ENCODE measurements at places on chromosomes 16 and 17.

DNA sequence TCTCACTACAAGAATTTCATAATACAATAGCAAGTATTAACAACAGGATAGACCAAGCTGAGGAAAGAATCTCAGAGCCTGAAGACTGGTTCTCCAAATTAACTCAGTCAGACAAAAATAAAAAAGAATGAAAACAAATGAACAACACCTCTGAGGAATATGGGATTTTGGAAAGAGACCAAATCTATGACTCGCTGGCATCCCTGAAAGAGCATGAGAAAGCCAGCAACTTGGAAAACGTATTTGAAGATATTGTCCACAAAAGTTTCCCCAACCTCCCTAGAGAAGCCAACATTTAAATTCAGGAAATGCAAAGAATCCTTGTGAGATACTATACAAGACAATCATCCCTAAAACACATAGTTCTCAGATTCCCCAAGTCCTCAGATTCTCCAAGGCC, 20.9 kb downstream of the NLRP1 start:
- no peak for DNase-seq

GRCh38 chr17:5527601-5528250, 41.4 kb downstream of the MIS12 start:
- no peak for DNase-seq

DNA sequence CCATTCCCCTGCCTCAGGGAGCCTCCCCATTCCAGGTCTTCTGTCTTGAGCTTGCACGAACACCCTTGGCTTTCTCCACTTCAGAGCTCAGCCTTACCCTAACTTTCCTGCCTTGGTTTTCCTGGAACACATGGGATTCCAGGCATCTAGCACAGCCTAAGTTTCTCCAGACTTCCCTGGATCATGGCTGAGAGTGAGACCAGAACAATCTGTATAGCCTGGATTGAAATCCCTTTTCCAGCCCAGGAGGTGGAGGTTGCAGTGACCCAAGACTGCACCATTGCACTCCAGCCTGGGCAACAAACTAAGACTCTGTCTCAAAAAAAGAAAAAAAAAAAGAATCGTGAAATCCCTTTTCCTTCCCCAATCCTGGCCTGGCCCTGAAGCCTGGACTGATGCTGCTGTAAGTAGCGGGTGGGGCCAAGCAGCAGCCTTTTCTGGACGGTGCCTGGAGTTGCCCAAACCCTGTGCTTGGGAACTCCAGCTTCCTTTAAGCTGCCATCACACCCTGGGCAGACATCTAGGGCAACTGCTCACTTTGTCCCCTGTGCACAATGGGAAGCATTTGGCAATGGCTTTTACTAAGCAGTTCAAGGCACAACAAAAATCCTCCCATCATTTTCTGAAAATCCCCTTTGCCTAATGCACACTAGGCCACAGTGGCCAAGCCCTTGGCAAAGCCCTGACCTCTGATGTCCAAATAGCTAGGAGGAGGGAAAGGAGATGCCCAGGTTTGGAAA, 12.0 kb upstream of the SLC16A5 start:
- DNase-seq = no peak

GRCh38 chr16:27728691-27729090, 178.7 kb downstream of the KATNIP start:
- DNase-seq = no peak

GRCh38 chr16:4373909-4374742, 2.5 kb downstream of the VASN start:
- no peak for DNase-seq

- DNase-seq = no peak
Measured at GRCh38 chr16:17072104-17072503, 398.7 kb downstream of the XYLT1 start.

DNA sequence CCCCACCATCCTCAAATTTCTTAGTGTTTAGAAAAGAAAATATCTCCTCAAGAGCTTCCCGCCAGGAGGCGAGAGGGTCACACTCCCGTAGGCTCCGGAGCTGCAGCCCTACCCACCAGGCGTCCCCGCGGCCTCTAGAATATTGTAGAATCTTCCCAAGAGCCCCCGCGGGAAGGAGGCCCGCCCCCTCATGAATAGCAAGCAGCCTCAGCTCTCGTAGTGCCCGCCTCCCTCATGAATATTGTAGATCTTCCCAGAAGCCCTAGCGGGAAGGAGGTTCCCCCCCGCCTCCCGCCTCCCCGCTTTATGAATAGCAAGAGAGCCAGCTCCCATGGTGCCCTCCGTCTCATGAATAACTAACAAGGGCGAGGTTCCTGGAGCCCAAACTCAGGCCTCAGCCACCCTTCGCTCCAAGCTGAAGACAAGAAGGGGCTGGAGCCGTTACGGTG, at the start of gene FBXO47:
Gene FBXO47 (minus strand): TSS at position 114 of the 449 bp plus-strand sequence. CDS start 4,378 bp downstream, outside the sequence.
- no peak for DNase-seq

DNA sequence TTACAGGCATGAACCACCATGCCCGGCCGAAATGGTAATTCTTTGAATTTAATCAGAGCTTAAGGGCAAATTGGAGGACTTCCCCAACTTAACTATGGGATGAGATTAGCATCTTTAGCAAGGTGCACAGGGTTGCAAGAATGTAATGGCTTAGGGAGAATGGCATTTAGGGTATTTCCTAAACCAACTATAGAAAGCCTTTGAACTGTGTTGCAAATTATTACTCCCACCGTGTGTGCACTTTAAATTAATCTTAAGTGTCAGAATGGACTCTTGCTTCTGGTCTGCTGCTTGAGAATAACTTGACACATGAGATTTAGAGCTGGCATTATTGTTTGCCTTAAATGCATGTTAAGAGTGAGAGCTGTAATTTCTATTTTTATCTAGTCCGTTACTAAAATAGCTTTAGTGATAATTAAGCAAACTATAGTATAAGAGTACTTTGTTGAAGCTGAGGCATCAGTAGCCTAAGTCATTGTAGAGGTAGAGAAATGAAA, 59.8 kb downstream of the TUBD1 start:
- no peak for DNase-seq

DNA sequence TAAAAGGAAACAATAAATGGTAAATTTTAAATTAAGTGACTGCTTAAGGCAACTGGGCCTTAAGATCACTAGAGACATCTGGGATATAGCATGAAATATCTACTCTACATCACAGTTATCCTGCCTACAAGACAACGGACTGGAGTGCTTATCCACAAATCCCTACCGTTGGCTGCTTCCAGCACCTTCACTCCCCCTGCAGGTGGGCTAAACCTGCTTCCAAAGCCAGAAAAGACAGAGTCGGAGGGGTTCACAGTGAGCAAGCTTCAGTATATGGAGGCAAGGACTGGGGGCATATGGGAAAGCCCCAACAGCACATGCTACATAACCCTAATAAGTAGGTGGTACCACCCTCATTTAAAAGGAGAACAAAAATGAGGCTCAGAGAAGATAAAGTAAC, 45.3 kb downstream of the GRIN2A start:
- no peak for DNase-seq

- DNase-seq = no peak
Measured at GRCh38 chr17:19660219-19660870, 11.8 kb downstream of the ALDH3A2 start.

- DNase-seq = no peak
Measured at GRCh38 chr16:87971933-87972332, 20.7 kb downstream of the BANP start.

GRCh38 chr17:7930841-7931631, 710 bp downstream of the TRAPPC1 start:
- DNase-seq = no peak

DNA sequence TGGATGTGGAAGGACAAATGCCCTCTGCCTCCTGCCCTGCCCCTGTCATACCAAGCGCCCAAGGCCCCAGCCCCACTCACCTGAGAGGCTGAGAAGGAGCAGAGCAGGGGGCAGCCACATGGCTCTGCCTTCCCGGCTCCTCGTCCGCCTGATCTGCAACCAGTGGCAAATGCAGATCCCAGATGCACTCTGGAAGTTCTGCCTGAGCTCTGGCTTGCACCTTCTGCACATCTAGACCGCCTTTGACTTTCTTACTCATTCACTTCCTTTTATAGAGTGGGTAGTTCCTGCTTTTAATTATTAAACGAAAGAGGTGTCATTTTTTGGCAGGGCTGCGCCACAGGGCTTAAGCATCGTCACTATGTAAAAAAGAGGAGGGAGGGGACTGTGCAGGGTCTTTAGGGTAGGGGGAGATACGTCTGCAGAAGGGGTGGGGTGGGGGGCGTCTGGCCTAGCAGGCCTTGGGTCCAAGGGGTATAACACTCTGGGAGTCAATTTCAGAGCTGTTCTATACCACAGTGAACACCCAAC, at the start of gene CD300LB:
Gene CD300LB (minus strand): TSS at position 245 of the 531 bp plus-strand sequence. CDS start 125 bp downstream, at position 120.
- DNase-seq = no peak

DNA sequence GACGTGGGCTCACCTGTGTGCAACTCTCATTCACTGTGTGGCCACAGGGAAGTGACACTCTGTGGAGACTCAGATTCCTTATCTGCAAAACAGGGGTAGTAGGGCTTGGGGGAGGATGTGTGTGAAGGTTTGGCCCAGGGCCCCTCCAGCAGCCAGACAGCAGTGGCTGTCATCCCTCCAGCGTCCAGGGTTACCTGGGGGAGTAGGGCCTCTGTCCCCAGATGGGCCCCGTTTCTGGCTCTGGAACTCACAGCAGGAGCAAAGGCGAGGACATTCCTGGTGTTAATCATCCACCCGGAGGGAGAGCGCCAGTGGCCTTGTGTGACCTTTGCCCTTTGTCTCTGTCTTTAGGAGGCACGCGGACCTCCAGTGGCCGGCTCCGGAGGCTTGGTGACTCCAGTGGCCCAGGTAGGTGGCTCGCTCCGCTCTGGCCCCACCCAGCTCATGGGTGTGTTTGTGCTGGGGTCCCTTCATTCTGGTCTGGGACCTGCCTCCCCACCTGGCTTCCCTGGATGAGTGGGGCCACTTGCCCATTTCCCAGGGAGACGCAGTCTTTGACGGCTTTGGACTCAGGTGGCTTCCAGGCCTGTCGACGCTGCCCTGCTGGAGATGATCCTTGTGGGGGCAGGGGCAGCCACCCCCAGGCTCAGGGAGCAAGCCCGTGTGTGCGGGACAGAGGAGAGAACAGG, 166.2 kb downstream of the SEC14L1 start:
- DNase-seq = no peak

- DNase-seq = no peak
Measured at GRCh38 chr17:45363498-45363897, 46.7 kb upstream of the MAP3K14 start.

DNA sequence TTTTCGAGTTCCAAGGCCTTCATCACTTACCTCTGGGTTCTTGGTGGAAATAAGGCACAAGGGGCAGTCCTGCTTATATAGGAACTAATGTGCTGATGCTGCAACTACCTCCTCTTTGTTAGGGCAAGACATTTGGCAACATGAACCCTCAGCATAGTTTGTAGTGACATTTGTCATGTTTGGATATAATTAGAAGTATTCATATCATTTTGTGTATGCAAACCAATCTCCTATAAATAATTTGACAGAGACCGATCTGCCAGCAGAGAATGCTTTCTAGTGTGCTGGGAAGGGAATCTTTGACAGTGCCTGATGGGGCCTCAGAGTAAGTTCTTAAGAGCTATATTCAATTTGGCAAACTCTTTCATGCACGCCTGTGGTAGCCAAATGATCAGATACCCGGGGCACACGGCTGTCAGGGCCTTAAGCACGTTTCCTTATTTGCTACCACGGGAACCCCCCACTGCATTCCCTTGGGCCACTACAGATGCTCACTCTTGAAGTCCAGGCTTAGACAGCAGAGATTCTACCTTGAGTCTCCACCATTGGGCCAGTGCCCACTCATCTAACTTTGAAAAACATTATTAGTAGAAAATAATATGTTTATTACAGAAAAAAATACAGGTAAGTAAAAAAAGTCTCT, at the start of gene MYH8:
Gene MYH8 (minus strand): TSS at position 51 of the 643 bp plus-strand sequence. CDS start 1,723 bp downstream, outside the sequence.
- DNase-seq = no peak

DNA sequence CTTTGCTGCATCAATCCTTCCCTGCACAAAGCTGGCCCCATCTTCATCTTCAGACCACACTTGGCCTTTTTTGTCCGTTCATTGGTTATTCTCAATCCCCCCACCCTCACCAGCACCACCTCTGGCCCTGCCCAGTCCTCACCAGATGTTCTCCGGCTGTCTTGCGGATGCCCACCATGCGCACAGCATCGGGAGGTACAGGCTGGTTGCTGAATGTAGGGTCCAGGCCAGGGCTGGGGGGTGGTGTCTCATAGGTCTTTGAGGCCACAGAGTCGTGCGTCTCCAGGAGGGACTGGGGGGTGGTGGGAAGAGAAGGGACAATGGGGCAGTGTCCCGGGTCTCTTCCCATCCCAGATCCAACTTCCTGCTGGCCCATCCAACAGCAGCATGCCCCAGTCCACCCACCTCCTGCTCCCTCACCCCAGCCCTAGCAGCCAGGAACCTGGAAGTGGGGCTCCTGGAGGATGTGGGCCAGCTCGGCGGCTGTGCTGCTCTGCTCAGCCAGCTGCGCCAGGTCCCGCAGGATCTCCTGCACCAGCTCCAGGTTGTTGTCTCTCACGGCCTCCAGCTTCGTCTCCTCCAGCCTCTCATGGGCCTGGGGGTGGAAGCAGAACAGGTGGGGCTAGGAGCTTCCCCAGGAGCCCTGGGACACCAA, 24.4 kb downstream of the MPP2 start:
- DNase-seq = no peak

DNA sequence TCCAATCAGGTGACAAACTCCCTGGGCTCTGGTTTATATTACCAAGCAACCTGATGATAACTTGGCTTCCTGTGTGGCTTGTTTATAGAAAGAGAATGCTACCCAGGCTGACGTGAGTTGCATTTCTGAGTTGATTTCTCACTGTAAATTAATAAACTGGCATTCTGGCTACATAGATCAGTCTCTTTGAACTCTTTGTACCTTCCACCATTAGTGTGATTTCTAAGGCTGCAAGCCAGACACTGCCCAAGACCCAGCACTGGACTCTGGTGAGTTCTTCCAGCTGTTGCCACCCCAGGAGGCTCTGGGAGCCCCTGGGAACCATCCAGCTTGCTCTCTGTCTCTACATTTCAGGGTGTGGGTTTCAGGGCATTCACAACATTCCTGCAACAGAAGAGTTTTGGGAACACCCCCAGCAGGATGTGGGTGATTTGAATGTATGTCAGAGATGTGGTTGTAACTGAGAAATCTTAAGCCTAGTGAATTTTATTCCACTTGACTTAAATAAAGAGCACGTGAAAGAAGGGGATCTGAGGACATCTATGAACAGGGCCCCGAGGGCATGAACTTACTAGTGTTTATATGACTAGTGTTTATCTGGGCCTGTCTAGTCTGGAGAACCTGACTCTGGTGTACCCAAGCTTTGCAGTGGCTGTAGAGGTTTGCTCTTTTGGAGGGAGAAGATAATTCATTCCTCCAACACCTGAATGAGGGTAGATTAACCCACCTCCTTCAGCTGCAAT, 30.3 kb upstream of the LRRC37A start:
- DNase-seq = no peak

GRCh38 chr16:88437367-88437964, 15.6 kb upstream of the ZFPM1 start:
- DNase-seq = no peak

- no peak for DNase-seq
Measured at GRCh38 chr16:48617104-48617705, 7.2 kb upstream of the N4BP1 start.

- no peak for DNase-seq
Measured at GRCh38 chr16:86707171-86707570, 128.8 kb downstream of the FOXL1 start.

- no peak for DNase-seq
Measured at GRCh38 chr17:4879601-4880000, 19.7 kb upstream of the C17orf107 start.

Measured in DMS 273 treated with DMSO at 0.1 percent for 48 hours (cell line).